HCEC 1CT (cell line): ENCODE measurements at places on chromosomes 5 and 9.

GRCh38 chr5:159509002-159509660, 178.8 kb upstream of the IL12B start:
- DNase-seq = no peak

GRCh38 chr5:93252165-93252564, 328.9 kb downstream of the NR2F1-AS1 start:
- peak; percentile 35 for DNase-seq

DNA sequence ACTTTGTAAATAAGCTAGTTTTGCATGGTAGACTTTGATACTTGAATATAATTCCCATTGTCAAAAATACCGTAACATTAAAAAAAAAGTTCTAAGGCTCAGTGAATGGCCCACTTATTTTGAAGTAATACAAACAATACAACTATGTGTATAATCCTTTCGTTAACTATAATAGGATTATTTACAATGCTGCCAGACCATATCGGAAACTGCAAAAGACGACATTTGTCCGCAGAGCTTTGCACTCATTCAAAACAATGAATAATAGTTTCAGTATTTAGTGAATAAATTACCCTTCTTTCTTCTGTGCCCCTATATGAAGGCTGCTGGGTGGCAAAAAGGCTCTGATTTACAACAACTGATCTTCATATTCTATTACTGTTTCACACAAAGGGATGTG, 121.8 kb downstream of the DROSHA start:
- no peak for DNase-seq

DNA sequence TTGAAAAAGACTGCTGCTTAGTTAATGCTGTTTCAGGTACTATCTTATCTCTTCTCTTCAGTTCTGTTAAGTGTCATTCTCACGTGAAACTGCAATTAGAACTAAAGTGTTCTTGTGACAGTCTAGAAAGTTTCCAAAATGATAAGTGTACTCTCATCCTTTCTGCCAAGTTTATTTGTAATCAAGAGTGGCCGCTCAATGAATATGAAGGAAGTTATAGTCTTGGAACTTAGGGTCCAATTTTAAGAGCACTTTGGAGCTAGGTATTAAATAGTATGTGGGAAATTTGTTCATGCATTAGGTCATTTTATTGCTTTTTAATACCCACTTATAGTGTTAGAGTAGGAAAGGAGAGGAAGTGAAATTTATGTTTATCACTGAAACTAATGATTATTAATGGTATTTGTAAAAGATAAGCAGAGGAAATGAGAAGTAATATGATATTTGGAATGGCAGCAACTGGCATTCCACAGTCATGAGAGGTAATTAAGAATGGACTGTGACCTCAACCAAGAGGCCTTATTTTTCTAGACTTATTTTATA, 20.4 kb downstream of the XRCC4 start:
- peak; percentile 66 for DNase-seq

- no peak for DNase-seq
Observed at GRCh38 chr9:31671011-31671410, 713.4 kb upstream of the ACO1 start.

GRCh38 chr9:102000956-102001355, 262.5 kb upstream of the GRIN3A start:
- no peak for DNase-seq

GRCh38 chr5:83987513-83988292, 267.0 kb upstream of the HAPLN1 start:
- DNase-seq = no peak

- DNase-seq = no peak
Observed at GRCh38 chr5:83035373-83036100, 41.7 kb downstream of the TMEM167A start.

GRCh38 chr5:77900691-77901090, 124.6 kb upstream of the TBCA start:
- DNase-seq = no peak

DNA sequence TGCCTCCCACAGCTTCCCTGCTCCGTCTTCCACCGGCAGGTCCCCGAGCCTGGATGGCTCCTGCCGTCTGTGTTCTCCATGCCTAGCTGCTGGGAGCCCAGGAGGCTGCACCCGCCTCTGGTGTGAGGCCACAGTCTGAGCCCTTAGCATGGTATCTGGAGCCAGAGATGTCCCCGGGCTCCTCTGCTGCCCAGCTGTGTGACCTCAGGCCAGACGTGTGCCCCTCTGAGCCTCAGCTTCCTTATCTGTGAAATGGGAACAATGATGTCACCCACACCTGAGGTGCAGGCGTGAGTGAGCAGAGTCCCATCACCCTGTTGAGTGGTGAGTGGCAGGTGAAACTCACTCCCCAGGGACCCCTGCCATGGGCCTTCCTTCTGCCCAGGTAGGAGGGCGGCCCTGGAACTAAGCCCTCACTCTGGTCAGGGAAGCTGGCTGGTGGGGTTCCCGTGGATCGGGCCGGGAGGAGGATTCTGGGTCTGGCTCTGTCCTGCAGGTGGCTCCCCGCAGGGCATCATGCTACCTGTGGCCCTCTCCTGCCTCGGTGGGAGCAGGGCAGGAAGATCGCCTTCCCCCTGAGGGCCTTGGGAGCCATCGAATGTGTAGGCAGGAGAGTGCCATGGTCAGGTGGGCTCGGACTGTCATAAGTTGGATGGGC, 239.0 kb downstream of the PBX3 start:
- DNase-seq = no peak

- no peak for DNase-seq
Observed at GRCh38 chr5:98742396-98743073, 30.9 kb upstream of the RGMB start.

DNA sequence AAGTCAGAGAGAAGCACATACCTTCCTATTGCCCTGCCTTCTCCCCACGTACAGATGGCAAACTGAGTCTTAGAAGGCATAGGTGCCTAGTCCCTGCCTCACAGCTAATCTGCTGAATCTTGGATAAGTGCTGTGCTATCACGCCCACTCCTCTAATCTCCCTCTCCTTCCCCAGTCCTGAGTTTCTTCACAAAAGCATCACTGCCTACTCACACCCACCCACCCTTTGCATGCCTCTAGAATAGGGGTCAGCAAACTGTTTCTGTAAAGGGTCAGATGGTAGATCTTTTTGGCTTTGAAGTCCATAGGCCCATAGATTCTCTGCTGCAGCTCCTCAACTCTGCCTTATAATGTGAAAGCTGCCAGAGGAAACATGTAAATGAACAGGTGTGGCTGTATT, 23.2 kb upstream of the JADE2 start:
- no peak for DNase-seq

GRCh38 chr5:3022665-3023064, 271.2 kb upstream of the IRX2 start:
- DNase-seq = no peak
